ENCODE measurements at places on chromosomes 12 and 14.

GRCh38 chr12:114779186-114779585 is 95.2 kb upstream of the TBX3 start:
- no peak for DNase-seq

- peak; percentile 23 for DNase-seq
These were observed 1.4 kb upstream of the SMARCC2 start for GRCh38 chr12:56190695-56191155.

DNA sequence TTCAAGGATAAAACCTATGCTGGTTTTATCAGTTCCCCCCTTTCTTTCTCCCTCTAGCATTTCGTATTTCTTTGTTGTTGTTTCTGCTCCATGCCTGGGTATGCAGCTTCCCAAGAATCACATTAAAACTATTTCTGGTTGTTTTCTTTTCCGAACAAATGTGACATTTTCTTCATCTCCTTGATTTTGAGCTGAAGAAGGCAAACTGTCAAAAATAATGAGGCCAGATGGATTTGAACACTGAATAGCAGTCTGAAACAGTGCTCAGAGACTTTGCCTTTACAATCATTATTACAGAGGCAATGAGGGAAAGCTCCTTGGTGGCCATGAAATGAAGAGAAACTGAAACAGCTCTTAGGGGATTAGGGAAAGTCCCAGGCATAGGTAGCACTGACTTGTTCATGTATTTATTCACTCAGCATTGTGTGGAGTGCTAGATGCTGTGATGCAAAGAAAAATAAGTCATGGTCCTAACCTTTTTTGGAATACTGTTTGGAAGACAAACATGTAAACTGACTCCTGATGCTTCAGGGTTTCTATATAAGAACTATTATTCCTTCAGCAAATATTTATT is 319.5 kb downstream of the FUT8 start:
- no peak for DNase-seq

GRCh38 chr12:128743916-128744315 is 79.8 kb downstream of the SLC15A4 start:
- no peak for DNase-seq

DNA sequence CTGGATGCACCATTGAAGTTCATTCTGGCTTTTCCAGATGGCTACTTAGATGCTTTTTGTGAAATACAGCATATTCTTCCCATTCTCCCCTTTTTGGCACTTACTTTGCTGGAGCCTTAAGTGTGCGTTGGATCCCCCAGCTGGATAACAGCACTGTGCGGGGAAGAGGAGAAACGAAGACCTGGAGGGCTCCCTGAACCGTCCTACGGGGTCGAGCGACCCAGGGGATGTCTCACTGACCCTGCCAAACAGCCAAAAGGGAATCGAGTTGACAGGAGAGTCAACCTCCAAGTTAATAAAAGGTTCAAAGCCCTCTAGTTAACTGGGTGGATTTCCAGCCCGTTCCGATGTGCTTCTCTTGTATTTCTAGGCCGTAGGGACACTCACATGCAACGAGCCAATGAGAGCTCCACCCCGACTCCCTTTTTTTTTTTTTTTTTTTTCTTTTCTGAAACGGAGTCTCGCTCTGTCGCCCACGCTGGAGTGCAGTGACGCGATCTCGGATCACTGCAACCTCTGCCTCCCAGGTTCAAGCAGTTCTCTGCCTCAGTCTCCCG is 1.0 kb upstream of the CAMKK2 start:
- DNase-seq: peak; percentile 53

- no peak for DNase-seq
These were observed 26.0 kb downstream of the MMAB start for GRCh38 chr12:109547286-109547685.

GRCh38 chr12:115975411-115975810 is 302.1 kb downstream of the MED13L start:
- DNase-seq: no peak

DNA sequence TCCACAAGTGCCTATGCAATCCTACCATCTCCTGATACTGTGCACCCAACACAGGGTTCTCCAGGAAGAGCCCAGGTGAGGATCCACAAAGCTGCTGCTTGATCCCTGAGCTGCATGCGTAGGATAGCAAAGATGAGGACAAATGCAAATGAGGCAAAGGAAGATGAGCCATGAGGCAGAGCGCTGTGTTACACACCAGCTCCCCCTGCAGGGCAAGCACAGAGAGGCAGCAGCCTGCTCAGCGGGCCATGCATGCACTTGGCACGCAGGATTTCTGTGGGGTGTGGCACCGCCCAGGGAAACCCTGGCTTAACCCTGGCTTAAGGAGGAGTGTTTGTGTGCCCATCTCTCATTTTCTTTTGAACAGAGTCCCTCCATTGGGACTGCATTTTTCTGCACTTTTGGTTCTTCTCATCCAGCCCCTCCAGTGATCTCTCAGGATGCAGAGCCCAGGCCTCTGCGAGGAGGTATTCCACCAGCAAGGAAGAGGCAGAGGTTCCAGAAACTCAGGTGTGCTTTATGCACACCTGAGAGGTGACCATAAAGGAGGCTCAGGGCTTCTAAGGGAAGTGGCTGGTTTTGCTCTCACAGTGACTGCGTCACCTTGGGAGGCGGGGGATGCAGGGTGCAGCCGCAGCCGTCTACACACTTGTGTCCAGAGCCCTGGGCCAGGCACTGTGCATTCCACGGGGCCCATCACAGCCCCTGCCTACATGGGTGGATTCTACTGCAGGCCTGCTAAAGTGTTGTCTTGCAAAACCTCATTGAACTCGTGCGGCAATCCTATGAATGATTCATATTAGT is 973.3 kb upstream of the TMEM132C start:
- DNase-seq: peak; percentile 36

DNA sequence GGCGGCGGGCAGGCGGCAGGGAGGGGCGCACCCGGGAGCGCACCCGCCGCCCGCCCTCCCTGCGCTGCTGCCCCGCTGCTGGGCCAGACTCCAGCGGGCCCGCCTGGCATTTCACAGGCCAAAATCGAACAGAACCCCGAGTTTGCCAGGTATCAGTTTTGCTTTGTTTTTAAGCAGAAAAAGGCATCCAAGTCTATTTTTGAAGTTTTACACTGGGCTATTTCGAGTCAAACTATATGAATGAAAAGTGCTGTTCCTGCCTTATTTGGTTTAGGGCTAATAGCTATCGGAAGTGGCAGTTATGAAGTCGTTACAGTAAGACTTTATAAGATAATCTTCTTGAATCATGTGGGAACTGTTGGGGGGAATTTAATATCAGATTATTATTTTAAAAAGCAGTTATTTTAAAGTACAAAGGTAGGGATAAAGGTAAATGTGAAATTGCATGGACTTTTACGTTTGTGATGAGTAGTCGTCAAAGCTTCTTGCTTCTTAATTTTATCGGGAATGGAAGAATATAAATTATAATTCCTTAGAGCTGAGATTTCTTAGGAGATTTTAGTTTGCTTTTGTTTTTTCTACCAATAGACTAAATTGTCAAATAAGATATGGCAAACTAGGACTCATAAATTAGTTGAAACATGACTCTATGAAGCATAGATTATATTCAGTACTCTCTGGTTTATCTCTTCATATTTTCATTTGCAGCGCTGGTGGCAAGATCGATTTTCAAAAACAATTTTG is 1.1 kb downstream of the MSRB3 start:
- no peak for DNase-seq

DNA sequence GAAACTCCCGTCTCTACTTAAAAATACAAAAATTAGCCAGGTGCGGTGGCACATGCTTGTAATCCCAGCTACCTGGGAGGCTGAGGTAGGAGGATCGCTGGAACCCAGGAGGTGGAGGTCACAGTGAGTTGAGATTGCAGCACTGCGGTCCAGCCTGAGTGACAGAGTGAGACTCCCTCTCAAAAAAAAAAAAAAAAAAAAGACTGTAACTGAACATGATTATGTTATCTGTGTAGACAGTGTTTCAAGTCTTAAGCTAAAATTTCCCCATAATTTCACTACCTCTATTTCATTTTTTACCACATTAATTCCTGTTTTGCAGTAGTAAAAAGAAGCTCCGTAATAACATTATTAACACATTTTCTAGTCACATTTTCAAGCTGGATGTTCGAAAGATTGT is 5.4 kb downstream of the PLBD1 start:
- no peak for DNase-seq

- no peak for DNase-seq
These were observed 161.9 kb downstream of the ANO6 start for GRCh38 chr12:45377815-45378214.

DNA sequence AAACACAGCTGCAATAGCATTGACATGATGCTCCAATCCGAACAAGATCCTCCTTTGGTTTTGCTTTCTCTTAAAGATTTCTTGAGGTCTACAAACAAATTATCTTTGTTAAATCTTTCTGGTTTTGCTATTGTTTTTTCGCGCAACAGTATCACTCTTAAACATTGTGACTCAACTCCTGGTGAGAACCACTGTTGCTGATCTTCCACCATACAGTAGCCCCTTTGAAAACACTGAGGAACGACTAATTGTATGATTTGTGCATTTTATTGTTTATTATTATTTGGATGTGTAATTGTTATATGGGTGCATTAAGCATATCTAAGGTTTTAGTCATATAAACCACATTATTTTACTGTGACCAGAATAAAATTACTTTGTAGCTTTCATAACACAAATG is 282.8 kb downstream of the EGLN3 start:
- DNase-seq: no peak

GRCh38 chr12:57896434-57897201 is 44.7 kb upstream of the ATP23 start:
- DNase-seq: peak; percentile 87

DNA sequence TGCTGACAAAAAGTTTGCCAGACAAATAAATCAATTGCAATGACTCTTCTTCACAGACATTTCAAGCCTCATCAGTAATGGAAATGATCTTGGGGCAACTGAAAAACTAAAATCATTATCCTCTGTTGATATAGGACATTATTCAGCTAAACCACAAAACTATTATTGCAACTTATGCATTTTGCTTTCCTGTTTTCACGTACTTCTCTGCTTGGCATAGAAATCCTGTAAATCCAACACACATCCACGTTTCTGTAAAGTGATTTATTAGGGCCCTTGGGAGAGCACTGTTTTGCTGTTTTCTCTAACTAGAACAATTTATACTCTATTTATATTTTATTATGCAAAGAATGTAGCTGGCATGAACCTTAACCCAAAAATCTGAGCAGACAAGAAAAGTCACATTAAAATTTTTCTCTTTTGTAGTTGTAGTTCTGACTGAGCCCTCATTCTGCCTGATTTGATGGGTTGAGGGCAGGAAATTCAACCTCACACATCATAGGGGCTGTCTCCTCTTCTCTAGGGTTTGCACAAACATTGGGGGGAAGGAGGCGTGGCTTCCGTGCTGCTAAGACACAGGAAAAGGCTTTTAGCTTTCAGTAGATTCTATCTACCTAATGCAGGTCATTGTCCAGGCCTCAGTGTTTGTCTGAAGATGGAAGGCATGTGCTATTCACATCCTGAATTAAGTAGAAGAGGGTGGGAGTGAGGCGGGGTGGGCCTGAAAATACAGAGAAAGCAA is 11.5 kb upstream of the NUP107 start:
- DNase-seq: no peak

DNA sequence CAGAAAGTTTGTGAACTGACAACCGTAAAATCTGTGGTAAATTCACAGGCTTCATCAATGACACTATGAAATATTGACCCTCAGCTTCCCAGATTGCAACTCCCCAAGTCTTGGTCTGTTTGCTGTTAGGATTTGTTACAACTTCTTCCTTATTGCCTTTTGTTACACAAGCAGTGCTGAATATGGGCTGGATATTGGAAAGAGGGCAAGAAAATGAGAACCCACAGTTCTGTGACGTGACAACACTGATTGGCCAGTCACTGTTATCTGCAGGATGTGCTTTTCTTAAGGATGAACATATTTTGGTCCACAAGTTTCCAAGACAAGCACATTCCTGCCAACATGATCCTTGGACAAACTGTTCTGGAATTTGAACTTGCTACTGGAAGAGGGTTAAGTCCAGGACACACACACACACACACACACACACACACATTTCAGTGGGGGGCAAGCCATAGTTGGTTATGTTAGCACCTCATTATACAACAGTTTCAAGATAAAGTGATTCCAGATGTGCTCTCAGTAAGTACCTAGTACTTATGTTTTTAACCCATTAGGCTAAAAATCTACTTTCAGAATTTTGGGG is 16.6 kb upstream of the SLC38A2 start:
- DNase-seq: peak; percentile 64

DNA sequence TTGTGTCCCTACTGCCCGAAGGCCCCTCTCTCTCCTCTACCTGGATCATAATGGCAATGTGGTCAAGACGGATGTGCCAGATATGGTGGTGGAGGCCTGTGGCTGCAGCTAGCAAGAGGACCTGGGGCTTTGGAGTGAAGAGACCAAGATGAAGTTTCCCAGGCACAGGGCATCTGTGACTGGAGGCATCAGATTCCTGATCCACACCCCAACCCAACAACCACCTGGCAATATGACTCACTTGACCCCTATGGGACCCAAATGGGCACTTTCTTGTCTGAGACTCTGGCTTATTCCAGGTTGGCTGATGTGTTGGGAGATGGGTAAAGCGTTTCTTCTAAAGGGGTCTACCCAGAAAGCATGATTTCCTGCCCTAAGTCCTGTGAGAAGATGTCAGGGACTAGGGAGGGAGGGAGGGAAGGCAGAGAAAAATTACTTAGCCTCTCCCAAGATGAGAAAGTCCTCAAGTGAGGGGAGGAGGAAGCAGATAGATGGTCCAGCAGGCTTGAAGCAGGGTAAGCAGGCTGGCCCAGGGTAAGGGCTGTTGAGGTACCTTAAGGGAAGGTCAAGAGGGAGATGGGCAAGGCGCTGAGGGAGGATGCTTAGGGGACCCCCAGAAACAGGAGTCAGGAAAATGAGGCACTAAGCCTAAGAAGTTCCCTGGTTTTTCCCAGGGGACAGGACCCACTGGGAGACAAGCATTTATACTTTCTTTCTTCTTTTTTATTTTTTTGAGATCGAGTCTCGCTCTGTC is 1.8 kb downstream of the INHBE start:
- DNase-seq: no peak

DNA sequence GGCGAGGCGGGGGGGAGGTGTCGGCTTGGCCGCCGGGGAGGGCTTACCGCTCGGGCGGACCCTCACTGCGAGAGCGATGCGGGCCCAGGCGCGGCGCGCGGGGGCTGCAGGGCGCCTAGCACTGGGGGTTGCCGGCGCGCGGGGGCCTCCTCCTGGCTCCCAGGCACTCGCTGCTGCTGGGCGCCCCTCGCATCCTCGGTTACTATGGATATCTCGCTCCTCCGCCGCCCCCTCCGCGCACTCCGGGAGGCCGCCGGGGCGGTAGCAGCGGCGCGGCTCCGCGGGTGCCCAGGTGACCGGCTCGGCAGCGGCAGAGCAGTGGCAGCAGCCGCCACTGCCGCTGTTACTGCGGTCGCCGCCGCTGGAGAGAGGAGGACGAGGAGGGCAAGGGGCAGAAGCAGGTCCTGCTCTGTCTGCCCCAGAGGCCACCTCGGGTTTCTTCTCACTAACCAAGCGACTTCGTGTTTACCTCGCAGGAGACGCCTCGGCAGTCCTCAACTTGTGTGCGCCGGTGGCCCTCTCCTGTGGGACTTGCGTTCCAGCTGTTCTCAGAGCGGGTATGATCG is 250.1 kb downstream of the APAF1 start:
- DNase-seq: no peak

GRCh38 chr12:119239040-119239439 is 60.3 kb downstream of the HSPB8 start:
- DNase-seq: no peak

Data from muscle of leg (tissue), 16 donors.